AG04450 (cell line): ENCODE measurements at places on chromosomes 13 and 19. TPM values are rescaled to one million over a fixed set of nuclear protein-coding genes. Genes with fewer than 3 reads are reported as not detected.

The CFAP97D2 gene
- not detected in 2 replicates for polyA plus RNA-seq

DNA sequence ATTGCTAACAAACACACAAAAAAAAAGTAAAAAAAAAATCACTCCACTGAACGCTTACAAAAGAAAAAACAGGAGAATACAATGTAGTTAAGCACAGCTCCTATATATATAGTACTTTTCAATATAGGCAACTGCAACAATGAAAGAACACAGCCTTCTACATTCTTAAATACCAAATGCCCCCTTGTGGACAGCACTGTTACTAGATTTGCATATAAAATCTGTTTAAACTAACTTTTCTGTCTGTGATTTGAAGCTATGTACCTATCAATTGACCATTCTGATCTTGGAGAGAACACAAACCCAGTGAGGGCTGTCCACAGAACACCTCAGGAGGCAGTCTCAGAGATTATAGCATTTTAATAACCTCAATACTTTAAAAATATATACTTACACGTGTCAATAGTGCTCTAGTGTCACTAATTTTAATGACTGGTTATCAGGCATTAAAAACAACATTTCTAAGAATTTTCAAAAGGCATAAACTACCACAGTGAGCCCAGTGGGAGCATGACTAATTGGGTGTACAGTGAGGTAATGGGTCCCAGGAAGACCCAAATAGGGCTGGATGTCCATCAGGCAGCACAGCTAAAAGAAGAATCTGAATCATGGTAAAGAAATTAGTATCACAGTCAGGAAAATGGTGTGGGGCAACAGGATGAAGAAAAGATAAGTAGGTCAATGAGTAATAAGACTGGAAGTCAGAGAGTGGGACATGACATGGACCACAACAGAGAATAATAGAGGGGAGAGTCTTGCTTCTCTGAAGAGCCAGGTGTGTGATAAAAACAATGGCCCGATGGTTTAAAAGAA is 22.2 kb downstream of the CCDC169 start:
- peak; percentile 34 for DNase-seq

- DNase-seq, result no peak
Observed at GRCh38 chr13:110206185-110206584, 100.8 kb downstream of the COL4A1 start.

The VSIG10L gene
- polyA plus RNA-seq, result 0.96 and 1.0 TPM in 2 replicates

GRCh38 chr13:95579303-95579702 is 26.8 kb downstream of the CLDN10 start:
- DNase-seq, result no peak

DNA sequence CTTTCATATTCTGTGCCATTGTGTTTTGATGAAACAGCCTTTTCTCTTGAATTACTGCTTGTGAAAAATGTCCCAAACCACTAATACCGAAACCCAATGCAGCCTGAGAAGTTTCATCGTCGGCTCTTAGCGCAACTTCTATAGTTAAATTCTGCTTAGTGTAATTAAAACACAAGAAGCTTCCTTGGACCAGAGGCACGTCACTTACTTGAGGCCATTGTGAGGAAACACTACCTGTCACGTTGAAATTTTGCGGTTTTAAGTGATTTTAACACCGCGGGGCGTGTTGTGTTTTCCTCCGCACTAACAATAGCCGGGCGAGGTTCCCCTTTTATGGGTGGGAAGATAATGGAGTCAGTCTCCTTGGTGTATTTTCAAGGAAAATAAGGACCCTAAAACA is 70.9 kb downstream of the GGACT start:
- DNase-seq, result no peak

The PGLYRP1 gene
- not detected in 2 replicates for polyA plus RNA-seq

DNA sequence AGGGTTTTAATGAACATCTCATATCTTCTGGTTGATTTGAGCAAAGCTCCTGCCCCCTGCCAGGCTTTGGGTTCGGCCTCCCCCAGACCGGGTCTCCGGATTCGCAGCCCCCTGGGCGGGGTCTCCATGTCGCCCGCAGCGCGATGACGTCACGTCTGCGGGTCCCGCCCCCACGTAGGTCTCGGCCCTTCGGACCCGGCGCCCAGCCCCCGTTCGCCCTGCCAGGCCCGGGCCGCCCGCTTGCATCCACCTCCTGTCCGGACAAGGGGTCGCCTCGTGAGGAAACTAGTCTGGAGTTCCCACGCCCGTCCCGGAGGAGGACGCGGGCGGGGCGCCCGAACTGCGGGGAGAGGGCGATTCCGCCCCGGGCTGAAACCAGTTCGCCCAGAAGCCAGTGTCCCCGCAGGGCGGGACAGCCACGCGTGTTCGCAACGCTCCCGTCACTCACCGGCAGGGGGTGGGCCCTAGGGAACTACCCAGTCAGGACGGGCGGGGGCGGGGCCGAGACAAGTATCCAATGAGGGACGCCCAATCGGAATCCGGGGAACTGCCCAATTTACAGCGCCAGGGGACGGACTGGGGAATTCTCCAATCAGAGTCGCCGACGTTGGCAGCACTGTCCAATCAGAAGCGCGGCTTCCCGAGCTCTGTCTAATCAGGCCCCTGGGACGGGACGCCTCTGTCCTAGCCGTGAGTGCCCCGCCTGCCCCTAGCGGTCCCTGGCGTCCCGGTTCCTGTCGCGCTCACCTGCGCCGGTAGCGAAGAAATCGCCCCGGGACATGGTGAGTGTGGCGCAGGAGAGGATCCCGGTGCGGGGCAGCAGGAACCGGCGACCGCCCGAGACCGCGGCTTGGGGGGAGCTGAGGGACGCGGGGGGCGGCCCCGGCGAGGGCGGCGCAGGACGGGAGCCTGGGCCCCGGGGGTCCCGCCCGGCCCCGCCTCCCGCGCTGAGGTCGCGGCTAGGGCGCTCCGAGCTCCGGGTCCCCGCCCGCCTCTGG is at the start of gene ZNF555:
ZNF555 (plus strand) TSS at position 682 of the 998 bp plus-strand sequence; CDS start at position 780, 98 bp downstream.
- peak; percentile 97 for DNase-seq

The ZBTB45 gene
- 4.2 and 6.8 TPM in 2 replicates for polyA plus RNA-seq

DNA sequence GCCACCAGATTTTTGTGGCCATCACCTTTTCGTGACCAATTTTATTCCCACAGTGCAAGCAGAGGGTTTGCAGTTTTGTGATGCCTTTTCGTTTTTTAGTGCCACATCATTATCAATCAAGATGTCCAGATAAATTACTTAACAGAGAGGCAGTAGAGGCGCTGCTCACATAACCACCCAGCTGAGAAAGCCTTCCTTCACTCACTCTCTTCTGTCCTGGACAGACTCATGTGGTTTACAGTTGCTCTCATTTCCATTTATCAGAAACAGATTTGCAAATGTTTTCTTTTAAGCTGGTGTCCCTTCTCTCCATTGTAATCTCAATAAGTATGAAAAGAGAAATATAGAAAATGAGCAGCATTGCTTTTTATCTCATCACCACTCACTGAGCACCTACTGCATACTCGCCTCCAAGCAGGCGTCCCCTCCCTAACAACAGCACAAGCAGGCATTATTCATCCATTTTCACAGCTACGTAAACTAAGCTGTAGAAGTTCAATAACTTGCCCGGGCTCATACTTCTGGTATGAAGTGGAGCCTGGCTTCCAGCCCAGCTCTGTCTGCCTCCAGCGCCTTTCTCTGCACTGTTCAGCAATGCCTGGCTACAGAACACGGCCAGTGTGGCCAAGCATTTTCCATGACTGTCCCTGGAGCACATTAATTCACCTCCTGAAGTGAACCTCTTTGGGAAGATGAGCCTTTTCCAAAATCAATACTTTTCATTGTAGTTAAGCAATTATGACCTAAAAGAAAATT is 34.6 kb upstream of the KATNAL1 start:
- DNase-seq, result peak; percentile 71

The OR10H1 gene
- polyA plus RNA-seq, result not detected in 2 replicates

- no peak for DNase-seq
Observed at GRCh38 chr19:11047866-11048265, 41.4 kb upstream of the LDLR start.

The PEAK3 gene
- polyA plus RNA-seq, result 0.04 TPM in 1 of 2 replicates, not detected in the other
